NCI-H524 (cell line): ENCODE measurements at places on chromosomes 6 and 20.
A peak's percentile ranks its signal among the peaks of the same experiment; 100 is the strongest.

DNA sequence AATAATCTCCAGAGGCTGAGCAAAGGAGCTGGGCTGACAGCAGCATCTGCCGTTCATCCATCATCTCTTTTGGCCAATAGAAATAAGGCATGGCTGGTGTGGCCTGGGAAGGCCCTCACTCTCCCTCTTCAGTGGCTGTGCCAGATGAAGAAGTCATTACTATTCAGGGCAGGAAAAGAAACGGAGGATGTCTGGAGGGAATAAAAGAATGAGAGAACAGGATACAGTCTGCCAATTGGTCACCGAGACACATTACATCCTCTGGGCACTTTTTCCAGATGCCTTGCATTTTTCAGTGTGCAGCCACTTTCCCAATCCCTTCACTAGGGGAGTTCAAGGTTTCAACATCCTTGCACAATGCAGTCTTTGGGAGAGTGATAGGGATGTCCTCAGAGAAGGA, 32.2 kb upstream of the VGLL2 start:
- no peak for DNase-seq

DNA sequence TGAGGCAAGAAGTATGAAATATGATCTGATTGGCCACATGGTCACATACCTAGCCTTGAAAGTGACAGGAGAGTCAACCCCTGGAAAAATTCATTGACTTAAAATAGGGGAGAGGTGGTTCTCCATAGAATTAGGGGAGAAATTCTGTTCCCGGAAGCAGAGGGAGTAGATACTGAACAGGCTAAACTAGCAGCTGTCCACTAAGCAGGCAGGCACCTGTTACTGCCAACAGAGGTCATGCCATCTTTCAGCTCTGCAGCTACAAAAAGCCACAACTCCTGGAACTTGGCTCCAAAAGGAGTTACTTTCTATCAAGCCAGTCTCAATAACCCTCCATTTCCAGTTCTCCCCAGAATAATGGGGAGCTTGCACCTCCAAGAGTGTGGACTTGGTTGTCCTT, 352.5 kb downstream of the MAFB start:
- no peak for DNase-seq

GRCh38 chr6:130105996-130106704, 87.8 kb downstream of the L3MBTL3 start:
- DNase-seq, result no peak

DNA sequence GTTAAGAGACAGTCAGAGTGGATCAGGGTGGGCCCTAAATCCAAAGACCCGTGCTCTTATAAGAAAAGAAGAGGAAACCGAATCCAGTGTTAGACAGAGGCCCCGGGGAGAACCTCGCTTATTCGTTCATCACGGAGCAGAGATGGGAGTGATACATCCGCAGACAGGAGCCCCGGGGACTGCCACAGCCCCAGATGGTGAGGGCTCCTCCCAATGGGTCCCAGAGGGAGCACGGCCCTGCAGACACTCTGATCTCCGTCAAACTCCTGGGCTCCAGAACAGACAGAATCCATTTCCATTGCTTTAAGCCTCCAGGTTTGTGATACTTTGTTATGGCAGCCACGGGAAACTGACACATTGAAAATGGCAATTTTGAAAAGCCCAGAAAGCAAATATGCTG, 47.0 kb downstream of the CDH4 start:
- DNase-seq, result no peak

- no peak for DNase-seq
These were observed 57.0 kb upstream of the STX16 start for GRCh38 chr20:58593880-58594638.

- no peak for DNase-seq
These were observed 133.6 kb downstream of the DOK5 start for GRCh38 chr20:54608943-54609342.

- DNase-seq, result no peak
These were observed 147.4 kb upstream of the SIM1 start for GRCh38 chr6:100612094-100612493.

- DNase-seq, result no peak
These were observed 151.6 kb upstream of the KCNG1 start for GRCh38 chr20:51174536-51174935.

- DNase-seq, result no peak
These were observed 24.8 kb downstream of the E2F3 start for GRCh38 chr6:20426177-20427082.

- peak; percentile 34 for DNase-seq
These were observed 254.9 kb downstream of the CDKAL1 start for GRCh38 chr6:20789162-20789561.

DNA sequence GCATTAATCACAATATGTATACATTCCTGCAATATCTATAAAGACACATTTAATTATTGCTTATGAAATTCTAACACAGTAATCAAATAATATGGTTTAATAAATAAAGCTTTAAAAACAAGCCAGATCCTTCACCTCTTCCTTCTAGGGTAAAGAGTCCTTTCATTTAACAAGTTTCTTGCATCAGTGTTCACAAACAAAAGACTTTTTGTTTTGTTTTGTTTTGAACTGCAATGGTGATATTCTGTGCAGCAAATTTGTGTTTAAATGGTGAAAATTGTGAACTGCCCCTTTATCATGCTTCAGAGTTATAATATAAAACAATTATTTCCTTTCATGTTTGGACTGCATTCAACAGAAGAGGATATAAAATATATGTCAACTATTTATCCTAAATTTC, 177.3 kb downstream of the EPHA7 start:
- DNase-seq, result no peak

- no peak for DNase-seq
These were observed 36.3 kb upstream of the CLIC5 start for GRCh38 chr6:46051962-46052361.

DNA sequence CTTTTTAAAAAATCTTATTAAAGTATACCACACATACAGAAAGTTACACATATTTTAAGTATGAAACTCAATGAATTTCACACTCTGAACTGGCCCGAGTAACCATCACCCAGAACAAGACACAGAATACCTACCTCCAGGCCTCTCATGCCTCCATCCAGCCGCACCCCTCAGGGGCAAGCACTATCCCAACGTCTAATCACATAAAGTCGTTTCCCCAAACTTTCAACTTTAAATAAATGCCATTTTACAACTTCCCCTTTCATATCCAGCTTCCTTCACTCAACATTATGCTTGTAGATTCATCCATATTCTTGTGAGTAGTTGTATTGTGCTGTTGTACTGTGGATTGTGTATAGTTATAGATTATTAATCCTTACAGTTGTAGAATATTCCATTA, 539.1 kb downstream of the CD83 start:
- no peak for DNase-seq

GRCh38 chr20:57398231-57398821, 7.1 kb downstream of the RBM38 start:
- no peak for DNase-seq

GRCh38 chr6:106525107-106525881, 104.0 kb downstream of the RTN4IP1 start:
- DNase-seq, result no peak

- DNase-seq, result no peak
These were observed 136.9 kb upstream of the SUPT3H start for GRCh38 chr6:45514454-45515230.

DNA sequence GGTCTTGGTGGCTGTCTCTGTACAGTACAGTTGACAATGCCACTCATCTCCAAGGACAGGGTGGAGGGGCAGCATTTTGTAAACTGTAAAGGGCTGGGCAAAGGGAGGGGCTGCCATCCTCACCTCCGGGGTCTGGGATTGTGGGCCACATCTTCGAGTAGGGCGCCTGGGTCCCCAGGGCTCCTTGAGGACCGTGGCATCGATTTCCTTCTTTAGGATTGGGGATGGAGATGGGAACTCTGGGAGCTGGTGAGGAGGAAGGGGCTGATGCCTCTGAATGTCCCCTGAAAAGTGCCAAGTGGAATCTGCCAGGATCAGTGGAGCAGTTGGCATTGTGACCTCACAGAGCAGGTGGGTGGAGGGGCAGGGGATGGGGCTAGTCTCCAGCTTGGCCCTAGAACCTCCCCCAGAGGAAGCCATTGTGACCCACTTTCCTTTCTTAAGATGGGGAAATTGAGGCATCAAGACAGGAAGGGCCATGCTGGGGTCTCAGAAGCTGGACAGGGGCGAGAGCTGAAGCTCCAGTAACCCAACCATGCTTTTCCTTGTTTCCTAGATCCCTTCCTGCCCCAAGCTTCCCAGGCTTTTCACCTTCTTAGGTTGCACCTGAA, at the start of gene SUN5:
Gene SUN5 (minus strand): TSS at position 293 of the 611 bp plus-strand sequence. CDS start 93 bp downstream, at position 200.
- DNase-seq, result no peak

- peak; percentile 52 for DNase-seq
These were observed 77.5 kb downstream of the C6orf118 start for GRCh38 chr6:165231581-165232561.

GRCh38 chr6:88641178-88641903, 322.1 kb downstream of the RNGTT start:
- no peak for DNase-seq
